GM13976 (cell line): ENCODE measurements at places on chromosomes 4 and X.
A peak's percentile ranks its signal among the peaks of the same experiment; 100 is the strongest.

GRCh38 chrX:12411831-12412230 is 273.6 kb downstream of the FRMPD4 start:
- DNase-seq = no peak

DNA sequence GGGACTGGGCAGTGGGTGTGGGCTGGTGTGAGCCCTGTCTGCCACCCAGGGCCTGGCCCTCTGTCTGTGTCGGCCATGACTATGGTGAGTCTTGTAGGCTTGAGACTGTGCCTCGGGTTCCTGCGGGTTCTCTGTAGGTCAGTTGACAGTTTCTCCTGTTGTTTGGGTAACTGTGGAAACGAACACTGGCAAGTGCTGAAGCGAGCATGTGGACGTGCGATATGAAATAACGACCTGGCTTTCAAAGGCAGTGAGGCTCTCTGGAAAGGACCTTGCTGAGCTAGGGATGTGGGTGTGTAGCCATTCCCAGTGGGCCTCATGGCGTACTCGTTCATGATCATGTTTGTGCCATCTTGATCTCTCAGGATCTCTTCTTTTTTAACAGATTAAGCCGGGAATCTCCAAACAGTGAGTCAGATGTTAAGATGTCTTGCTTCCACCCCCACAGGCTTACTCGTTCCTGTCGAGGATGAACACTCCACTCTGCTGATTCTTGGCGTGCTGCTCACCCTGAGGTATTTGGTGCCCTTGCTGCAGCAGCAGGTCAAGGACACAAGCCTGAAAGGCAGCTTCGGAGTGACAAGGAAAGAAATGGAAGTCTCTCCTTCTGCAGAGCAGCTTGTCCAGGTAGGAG is 41.3 kb downstream of the HTT start:
- no peak for DNase-seq

- DNase-seq = no peak
These were observed 177.2 kb downstream of the AMELX start for GRCh38 chrX:11470250-11470974.

- no peak for DNase-seq
These were observed 43.0 kb downstream of the SEPSECS start for GRCh38 chr4:25117274-25117673.

GRCh38 chr4:7803371-7803770 is 136.3 kb downstream of the AFAP1 start:
- no peak for DNase-seq

- no peak for DNase-seq
These were observed 4.5 kb downstream of the G6PD start for GRCh38 chrX:154541896-154542722.

- no peak for DNase-seq
These were observed 1047.4 kb upstream of the PABPC4L start for GRCh38 chr4:135249024-135249423.

DNA sequence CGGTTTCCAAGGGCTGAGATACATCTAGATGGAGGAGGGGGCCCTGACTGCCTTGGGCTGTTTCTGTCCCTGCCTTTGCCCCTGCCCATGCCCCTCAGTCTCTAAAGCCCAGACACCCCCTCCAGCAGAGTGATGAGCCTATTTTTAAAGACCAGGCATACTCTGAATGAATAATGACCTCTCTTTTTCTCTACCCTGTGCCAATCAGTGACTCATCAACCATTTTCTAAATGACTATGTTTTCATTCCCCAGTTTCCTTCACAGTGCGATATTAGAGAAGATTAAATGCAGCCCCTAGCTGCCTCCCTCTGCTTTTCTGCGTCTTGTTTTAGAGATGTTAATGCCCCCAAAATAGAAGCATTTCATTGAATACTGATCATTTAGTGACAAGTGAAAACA is 15.5 kb upstream of the NHS start:
- no peak for DNase-seq

DNA sequence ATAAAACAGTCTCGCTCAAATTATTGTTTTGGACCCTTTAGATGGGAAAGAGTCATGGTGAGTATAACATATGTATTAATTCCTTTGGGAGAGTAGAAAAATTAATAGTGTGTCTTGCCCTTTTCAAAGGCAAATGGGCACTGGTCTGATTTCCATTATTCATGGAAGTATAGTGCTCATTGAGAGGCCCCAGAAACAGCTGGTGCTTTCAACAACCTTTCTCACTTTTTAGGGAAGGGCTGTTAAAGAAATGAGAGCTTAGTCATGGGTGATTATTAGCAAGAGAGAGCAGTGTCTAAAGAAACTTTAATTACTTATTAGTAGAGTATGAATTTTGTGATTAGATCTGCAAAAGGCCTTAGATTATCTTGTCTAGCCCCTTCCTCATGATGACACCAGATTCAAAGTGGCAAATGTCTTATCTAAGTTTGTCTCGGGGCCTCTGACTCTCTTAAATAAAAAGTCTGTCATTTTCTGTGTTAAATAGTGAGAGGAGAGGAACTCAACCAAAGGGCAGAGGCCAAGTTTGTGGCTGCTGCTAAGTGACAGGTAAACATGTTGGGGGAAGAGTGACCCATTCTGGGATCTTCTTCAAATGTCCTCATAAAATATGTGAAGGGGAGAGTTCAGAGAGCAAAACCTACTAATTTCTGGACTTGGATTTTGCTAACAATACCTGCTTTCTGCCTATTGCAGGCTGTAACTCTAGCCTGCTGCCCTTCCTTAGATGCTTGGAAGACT is 110.6 kb downstream of the REPS2 start:
- DNase-seq = no peak

DNA sequence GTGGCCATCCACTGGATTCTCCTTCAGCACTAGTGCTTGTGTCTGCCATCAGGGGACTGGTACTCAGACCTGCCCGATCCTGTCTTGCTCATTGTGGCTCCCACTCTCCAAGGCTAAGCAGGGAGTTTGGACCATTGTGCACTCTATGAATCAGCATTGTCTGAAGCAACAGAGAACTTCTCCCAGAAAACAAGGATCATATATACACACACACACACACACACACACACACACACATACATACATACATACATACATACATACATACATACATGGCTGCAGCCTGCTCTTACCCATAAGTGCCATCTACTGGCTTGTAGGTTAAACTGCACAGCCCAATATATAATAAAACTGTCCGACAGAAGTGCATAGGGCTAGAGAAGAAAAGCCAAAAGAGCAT is 345.3 kb upstream of the LCORL start:
- DNase-seq = no peak

DNA sequence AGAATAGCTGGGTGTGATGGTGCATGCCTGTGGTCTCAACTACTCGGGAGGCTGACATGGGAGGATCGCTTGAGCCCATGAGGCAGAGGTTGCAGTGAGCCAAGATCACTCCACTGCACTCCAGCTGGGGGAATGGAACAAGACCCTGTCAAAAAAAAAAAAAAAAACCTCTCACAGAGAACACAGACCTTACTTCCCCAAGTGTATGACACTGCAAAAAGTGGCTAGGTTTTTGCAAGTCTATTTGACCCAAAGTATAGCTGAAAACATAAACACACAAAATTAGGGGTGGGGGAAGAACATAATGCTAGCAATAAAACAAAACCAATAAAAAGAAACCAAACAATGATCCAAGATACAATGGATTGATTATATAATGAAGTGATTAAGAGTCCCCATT is 6.7 kb downstream of the LAMP2 start:
- no peak for DNase-seq

DNA sequence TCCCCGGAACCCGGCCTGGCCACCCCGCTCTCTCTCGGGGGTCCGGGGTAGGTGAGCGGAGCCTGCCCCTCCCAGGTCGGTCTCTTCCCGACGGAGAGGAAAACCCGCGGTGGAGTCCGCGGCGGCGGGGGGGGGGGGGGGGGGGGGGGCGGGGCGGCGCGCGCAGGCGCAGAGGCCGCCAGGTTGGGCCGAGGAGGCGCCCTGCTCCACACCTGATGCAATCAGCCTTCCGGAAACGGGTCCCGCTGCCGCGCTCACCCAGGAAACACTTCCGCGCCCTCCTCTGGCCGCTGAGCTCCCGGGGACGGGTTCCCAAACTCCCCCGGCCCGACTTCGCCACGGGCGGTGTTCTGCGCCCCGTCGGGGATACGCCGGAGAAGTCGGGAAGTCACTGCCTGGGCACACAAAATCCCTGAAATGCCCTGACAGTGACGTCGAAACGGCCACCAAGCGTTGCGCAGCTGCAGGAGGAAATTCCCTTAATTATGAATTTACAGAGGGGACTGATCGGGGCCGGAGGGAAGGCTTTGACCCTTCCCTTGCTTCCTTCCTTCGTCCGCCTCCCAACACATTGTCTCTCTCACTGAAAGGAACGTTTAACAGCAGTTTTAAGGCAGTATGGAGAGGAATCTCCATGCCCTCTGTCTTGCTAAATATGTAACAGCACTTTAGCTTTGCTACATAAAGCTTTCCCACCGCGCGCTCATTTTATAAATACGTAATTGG is 2.1 kb upstream of the APBB2 start:
- DNase-seq = peak; percentile 84

DNA sequence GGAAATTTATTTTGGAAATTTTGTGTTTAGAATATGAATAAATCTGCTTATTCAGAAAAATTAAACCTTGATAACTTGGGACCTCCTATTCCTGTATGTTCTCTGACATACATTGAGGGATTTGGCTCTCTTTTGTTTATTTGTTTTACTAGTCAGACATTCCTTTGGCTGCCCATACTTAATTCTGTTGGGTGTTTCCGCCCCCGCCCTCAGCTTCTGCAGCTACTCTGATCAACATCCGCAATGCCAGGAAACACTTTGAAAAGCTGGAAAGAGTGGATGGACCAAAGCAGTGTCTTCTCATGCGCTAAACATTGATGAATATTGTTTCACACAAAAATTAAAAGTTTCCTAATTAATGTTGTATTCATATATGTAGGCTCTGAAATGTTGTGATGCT is 40.5 kb downstream of the RRAGB start:
- no peak for DNase-seq

DNA sequence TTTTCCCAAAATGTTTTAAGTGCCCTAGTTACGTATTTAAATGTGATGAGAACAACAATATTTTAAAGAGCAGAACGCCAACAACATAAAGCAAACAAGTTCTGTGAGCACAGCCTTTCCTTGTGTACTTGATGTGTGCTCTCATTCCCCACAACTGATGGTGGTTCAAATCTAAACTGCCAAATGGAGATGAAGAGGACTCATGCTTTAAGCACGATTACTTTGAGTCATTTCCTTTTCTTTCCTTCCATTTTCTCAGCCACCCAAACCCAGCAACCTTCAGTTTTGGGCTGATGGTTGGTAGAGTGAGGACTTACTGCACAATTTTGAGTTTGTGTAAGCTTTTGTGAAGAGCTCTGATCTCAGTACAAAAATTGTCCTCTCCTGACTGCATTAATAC is 1.7 kb downstream of the NSD2 start:
- peak; percentile 59 for DNase-seq

GRCh38 chrX:46582966-46583365 is 9.4 kb downstream of the CHST7 start:
- DNase-seq = no peak

DNA sequence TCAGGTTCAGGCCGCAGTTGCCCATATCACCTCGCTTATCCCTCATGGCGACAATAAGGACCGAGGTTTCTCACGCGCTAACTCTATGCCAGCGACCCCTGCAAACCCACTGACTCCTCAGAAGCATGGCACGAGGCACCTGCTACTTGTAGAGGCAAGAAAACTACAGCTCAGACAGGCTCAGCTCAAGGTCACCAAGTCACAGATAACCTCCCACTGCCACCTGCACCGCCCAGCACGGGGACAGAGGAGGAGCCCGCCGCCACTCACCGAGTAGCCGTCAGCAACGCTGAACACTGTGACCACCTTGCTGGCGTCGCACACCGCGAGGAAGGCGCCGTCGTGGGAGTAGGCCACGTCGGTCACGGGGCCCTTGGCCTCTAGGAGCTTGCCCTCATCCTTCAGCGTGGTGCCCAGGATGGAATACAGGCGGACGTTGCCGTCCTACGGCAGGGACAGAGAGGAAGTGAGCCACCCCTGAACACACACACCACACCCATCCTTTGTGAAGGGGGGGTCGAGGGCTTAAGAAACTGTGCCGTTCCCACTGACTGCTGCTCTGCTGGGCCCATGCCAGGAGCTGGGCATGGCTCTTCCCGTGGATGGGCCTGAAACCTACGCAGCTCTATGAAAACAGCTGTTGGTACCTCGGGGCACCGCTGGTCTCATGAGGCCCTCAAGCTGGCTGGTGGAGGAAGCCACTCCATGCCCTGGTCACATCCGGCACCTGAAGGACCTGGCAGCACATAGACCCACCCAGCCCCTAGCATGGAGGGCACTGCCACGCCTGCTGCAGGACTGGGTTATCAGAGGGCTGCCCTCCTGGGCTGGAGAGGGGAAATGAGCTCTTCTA is 38.9 kb downstream of the WDR1 start:
- peak; percentile 22 for DNase-seq

GRCh38 chr4:138938366-138938690 is 77.3 kb upstream of the NOCT start:
- peak; percentile 42 for DNase-seq

DNA sequence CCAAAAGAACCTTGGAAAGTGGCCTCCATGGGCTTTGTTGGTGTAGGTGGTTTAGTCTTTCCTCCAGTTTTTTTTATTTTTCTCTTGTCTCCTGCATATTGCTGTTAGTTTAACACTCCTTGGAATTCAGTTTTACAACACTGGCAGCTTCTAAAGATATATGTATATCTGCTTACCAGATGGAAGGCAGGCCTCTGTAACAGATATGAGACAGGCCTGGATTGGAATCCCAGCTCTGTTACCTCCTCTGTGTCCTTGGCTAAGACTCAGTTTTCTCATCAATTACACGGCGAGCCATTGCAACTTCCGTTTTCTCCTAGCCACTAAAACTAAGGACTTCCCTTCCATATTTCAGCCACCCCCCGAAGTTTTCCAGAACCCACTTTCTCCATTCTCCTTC is 133.4 kb upstream of the SMAD1 start:
- no peak for DNase-seq

- DNase-seq = no peak
These were observed 85.4 kb downstream of the PHKA2 start for GRCh38 chrX:18898492-18898891.

GRCh38 chrX:40169193-40170101 is 71.7 kb upstream of the BCOR start:
- DNase-seq = peak; percentile 70

GRCh38 chr4:151718984-151719955 is 41.5 kb downstream of the GATB start:
- DNase-seq = no peak

DNA sequence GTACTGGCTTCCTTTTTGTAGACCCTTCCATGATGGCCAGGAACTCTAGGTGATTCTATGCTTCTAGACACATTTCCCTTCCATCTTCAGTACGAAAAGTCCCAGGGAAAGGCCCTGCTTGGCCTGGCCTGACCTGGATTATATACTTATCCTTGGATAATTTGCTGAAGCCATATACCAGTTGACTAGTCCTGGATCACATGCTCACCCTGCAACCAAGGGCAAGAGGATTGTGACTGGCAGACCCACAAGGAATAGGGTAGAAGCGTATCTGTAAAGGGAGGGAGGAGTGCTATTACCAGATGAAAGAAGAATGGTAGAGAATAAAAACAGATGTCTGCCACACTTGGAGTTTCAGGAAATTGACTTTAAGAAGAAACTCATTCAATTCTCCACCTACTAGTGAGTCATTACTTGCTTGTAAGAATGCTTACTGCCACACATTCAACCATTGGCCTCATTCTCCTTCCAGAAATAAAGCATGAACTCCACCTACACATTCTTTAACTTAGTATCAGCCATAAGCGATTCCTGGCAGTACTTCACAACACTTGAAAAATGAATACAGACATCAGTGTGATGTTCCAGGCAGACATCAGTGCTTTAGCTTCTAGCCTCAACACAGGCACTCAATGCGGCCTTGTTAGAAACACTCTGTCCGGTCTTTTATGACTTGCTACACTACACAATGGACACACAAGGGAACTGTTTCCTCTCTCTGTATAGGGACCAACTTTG is 141.8 kb downstream of the CBR4 start:
- DNase-seq = no peak
